ENCODE measurements at places on chromosomes 4 and X.

DNA sequence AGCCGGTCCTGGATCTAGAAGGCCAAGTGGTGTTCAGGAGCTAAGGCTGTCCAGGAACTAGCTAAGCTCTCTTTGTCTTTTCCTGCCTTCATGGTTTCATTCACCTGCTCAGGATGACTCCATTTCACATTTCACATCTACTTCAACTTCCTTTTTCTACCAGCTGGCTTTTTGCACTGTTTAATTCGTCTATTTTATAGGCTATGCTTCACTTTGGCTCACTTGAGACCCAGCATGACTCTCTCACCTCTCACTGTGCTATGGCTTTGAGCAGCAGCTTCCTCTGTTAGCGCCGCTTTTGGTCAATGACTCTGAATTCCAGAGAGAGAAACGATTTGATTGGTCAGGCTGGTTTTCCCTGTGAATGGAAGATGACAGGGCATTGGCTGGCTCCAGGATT lies 213.5 kb upstream of the CLNK start:
- no peak for DNase-seq

- DNase-seq = no peak
Measured at GRCh38 chrX:136227948-136228838, 23.0 kb downstream of the MAP7D3 start.

GRCh38 chr4:2689825-2690700 lies 66.1 kb downstream of the TNIP2 start:
- DNase-seq = no peak

GRCh38 chrX:118574666-118575065 lies 79.1 kb downstream of the DOCK11 start:
- DNase-seq = no peak

DNA sequence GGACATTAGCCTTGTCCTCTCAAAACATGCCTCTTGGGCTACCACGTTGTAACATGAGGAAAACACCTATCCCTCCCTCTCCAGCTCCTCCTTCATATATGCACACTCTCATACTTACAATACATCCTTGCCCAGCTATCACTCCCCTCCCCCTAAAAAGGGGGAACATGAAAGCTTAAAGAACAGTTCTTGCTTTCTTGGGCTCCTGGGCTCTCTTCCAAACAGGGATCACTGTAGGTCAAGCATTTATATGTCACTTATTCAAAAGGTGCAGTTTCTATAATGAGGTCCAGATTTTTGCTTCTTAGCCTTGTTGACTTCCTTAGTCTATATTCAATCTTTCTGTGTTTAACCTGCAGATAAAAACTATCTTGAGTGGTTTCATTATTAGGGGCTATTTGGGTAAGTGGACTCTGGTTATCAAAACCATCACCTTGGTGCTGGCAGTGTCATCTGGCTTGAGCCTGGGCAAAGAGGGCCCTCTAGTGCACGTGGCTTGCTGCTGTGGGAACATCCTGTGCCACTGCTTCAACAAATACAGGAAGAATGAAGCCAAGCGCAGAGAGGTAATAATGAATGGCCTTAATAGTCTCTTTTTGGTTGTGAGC lies 119.4 kb downstream of the AKAP4 start:
- no peak for DNase-seq

DNA sequence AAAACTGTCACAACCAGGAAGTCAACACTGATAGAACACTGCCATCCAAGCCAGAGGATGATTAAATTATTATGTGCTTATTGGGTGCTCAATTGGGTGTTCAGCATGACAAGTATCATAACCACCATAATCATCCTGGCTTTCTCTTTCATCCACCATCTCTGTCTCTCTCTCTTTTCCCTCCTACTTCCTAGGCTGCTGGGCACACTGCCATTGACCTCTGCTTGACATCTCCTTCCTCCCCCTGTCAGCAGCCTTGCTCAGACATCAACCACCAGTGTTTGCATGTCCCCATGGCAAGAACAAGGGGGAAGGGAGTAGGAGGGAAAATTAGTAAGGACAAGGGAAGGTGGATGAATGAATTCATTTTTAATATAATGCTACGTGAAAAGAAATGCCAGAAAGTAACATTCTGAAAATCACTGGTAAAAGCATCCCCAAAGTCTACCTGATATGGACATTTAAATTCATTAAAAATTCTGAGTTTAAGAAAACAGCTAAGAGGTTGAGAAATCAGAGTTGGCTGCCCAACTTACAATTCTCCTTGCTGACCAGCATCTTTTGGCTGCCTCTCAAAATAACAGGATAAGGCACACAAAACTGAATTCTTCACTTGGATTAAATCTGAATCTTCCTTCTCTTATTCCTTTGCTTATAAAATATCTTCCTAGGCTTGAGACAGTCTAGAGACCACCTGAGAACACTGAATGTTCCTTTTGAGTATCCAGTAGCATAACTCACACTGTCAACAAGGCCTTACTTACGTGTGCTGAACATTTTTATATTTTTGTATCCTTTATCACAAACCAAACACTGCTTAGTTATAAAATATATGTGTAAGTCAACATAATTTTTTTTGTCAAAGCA lies 48.5 kb downstream of the SNCA start:
- DNase-seq = no peak

DNA sequence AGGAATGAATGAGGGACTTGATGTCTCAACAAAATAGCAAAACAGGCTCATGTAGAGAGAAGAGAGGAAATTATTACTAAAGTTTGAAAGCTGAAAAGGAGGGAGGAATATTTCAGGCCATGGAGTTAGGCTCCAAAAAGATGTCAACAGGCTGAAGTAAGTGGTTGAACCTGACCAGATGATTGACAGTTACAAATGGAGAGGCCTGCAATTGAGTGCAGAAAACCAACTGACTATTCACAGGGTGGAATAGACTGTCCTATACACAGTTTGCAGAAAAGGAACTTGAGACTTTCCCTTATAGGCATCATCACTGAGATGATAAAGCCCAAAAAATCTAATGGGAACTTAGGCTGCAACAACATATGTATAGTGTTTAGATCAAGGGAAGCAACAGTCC lies 233.3 kb downstream of the AR start:
- DNase-seq = no peak

DNA sequence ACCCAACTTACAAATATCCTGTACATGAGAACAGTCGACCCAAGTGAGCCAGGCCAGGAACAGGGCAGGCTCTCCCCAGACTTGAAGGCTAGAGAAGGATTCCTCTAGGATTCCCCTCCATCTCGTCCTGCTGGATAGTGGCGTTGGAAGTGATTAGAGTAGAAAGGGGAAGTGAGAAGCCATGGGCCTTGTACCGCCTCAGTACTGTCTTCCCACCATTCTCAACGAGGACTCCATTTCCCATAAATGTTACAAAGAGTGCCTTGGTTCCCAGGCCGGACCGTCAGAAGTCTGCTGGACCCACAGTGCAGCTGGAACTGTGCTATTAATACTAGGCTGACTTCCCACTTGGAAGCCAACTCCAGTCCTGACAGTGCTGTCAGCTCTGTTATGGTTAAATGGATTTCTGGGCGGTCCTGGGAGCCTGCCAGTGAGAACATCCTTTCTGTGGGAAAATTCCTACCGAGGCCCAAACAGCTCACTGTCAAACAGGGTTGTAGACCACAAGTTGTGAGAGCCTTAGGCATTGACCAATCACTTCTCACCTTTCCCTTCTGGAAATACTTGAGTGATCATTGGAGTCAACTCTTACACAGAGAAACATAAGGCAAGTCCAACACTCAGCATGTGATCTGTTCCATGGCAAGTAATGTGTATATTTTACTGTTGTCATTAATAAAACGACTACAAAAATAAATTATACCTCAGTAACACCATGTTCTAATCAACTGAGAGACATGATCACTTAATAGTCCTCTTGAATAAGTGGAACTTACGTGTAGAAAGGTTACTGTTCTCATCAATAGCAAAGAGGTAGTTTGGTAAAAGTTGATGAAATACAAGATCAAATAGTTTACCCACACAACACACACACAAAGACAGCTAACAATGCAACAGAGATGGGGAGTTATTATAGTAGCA lies 58.4 kb downstream of the AMELX start:
- no peak for DNase-seq

GRCh38 chrX:71629467-71629866 lies 11.2 kb upstream of the CXCR3 start:
- no peak for DNase-seq

DNA sequence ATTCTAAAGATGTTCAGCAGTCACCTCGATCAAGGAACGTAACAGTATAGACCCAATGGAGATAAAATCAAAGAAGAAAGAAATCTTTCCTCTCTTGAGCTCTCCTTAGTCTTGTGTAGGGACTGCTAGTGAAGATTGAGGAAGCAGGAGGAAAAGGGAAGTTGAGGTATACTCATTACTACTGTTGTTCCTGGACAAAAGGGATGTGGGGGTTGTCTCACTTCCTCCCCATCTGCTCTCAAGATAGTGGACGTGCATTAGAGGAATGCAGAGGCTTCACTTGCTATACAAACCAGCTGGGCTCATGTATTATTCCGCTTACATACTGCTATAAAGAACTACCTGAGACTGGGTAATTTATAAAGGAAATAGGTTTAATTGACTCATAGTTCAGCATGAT lies 208.9 kb upstream of the ARHGEF9 start:
- DNase-seq = no peak

DNA sequence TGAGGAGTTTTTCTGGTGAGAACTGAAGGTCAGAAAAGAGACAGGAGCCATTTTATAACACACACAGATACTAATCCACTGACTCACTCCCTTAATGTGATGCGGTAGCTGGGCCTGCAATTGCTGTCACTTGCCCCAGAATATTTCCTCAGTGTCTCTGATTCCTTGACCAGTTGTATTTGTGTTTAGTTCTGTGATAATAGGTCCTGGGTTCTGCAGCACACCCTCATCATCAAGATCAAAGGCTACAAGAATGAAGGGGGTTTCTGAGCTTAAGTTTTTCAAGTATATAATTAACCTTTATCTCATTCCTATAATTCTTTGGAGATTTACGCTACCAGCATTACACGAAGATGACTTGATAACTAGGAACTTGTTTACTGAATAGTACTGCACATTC lies 576.5 kb upstream of the CPXCR1 start:
- DNase-seq = no peak

DNA sequence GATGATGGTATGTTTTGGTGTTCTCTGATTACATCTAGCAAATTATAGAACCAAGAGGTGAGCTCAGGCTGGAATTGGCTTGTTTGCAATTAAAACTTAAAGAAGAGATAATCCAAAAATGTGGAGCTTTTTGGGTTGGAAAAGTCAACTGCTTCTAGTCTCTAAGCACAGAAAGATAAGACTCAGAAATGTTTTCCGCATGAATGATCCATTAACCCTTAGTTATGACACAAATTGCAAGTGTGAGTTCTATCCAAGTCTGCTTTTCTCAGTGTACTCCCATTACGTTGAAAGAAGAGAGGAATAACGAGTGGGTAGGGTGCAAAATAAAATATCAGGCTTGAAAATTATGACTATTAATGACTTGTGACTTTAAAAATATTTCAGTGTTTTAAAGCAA lies 38.5 kb downstream of the HPGD start:
- DNase-seq = no peak

DNA sequence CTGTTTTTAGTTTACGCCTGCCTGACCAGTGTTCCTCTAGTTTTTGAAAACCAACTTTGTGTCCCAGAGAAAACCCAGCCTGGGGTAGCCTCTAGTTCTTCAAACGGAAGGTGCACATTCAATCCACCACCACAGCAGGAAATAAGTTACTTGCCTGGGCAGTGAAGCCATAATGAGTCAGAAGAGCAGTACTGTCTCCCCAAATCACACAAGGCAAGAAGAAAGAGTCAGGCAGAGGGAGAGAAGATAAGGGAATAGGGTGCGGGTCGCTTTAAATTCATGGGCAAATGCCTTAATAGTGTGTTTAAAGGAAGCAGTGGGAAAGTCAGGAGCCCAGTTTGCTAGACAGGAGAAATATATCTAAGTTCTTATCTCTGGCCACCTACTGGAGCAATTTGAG lies 333.8 kb upstream of the GRIA3 start:
- DNase-seq = no peak

GRCh38 chr4:164621886-164622521 lies 131.9 kb upstream of the SMIM31 start:
- no peak for DNase-seq

GRCh38 chrX:115449742-115450141 lies 111.2 kb upstream of the PLS3 start:
- no peak for DNase-seq

GRCh38 chrX:132488180-132488705 lies 595 bp downstream of the MBNL3 start:
- no peak for DNase-seq

- no peak for DNase-seq
Measured at GRCh38 chr4:136194962-136195361, 1337.3 kb downstream of the PCDH18 start.

DNA sequence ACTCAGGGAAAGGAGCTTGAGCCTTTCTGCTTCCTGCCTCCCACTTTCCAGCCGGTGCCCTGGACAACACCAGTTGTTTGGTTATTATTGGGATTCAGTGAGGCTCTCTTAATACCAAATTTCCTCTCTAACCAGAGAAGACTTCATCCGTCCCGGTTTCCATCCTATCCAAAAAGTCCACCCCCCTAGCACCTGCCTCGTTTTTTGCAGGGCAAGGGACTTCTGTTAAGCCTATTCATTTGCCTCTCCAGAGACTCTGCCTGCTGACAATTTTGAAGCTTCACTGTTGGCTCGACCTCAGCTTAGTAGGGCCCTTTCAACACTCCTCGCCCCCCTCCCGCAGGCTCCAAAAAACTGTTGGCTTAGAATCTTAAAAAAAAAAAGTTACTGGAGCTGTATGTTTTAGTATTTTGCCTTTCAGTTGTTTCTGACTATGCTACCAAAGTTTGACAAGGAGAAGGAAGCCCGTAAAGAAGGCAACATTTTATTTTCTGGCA lies 779 bp upstream of the PRSS12 start:
- no peak for DNase-seq

DNA sequence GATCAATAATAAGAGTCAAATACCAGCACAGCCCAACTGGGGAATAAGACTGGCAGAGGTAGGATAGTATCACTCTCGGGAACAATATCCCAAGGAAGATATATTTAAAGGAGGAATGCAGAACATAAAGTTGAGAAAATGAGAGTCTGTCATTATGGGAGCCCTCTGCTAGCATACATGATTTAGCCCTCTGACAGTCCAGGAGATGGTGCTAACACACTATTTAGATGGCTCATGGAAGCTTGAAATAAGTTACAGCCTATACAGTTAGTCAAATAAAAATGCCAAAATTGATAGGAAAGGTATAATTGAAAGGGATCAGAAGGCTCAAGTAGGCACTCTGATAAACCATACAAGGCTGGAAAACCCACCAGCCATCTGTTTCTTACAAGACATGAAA lies 201.0 kb upstream of the NEIL3 start:
- no peak for DNase-seq

GRCh38 chr4:185298728-185299430 lies 89.5 kb downstream of the SNX25 start:
- DNase-seq = no peak

- no peak for DNase-seq
Measured at GRCh38 chr4:147605499-147605898, 11.7 kb upstream of the TMEM184C start.

DNA sequence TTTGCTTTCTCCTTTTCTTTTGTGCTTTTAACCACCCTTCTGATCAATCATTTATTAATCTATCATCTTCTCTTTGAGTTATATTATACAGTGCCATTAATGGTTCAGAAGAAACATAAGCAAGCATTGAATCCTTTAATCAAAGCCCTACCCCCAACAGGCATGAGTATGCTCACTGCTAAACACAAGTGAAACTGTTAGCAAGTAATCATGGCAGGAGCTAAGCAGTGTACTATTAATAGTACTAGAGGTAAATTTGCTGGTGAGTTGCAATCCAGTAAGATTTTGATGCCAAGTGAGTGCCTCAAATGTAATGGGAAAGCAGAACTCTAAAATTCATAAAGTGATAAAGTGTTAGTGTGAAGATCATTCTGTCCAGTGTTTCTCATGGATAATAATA lies 57.2 kb downstream of the FNIP2 start:
- DNase-seq = no peak

Data from NCI-H524 treated with DMSO at 0.1 percent for 48 hours (cell line).